Body of pancreas (tissue), 4 donors: ENCODE measurements at places on chromosomes 13 and 19.

GRCh38 chr19:15401397-15401710, 17.4 kb downstream of the AKAP8L start:
- no peak for DNase-seq

GRCh38 chr19:45003485-45003884, 2.2 kb downstream of the RELB start:
- no peak for DNase-seq

- DNase-seq, result no peak
Observed at GRCh38 chr13:75908141-75908540, 272.0 kb downstream of the LMO7 start.

DNA sequence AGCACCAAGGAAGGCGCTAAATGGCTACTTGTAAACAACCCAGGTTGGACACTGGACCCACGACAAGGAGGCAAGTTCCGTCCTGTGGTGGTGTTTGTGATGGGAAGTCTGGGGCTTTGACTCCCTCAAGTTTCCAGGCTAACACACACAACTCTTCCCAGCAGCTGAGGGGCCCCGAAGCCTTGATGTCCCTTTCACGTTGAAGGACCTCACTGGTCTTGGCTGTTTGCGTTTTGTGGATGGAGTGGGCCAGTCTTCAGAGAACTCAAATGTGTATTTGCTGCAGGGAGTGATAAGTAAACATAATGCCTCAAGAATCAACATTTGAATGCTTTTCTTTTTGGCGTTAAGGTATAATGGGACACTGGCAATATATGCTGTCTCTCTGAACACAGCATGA, 199.2 kb downstream of the TM9SF2 start:
- no peak for DNase-seq

DNA sequence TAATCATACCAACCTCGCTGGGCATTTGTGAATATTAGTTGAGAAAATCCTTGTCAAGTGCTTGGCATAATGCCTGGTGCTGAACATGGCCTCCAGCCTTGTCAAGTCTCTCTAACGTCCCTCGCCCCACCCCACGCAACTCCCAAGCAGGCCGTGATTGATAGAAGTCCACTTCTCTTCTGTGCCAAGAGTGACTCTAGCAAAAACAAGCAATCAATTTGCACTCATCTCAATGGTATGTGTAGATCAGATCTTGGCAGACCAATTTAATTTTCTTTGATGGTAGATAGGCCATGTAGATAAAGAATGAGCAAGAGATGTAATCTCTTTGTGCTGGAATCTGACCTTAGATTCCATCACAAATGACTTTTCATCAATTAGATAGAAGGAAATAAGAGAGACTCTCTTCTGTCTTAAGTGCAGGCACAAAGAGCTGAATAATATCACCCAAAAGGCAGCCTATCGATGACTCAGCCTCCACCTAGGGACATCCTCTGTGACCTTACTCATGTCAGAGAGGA, 31.0 kb upstream of the KATNAL1 start:
- no peak for DNase-seq
